ENCODE measurements at places on chromosomes 4 and X.

DNA sequence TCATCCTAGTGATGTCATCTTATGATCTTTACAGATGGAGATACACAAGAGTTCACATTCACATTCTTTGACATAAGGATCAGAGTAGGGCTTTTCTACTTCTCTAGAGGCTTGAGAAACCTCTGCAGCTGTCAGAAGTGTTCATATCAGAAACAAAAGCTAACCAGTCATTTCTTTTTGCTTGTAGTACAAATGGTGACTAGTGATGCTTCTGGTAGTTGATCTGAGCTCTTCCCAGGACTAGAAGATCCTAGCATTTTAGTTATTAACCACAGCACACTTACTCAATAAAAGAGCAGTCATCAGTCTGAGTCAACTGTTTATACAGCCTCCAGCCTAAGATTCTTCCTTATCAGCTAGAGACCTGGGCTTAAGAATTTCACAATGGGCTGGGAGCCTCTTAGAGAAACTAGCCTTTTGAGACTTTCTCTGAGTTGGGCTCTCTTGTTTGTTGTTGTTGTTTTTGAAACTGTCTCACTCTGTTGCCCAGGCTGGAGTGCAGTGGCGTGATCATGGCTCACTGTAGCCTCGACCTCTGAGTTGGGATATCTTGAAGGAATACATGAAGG is 84.1 kb downstream of the TMEM164 start:
- no peak overlapping the region for H3K4me3 ChIP-seq
- H3K27me3 ChIP-seq, result no peaks in the 10 kb centered on the region
- no peak for DNase-seq
- peaks cover 13% of the 10 kb centered on the region for H3K4me1 ChIP-seq
- H3K36me3 ChIP-seq, result peaks cover 8% of the 10 kb centered on the region

DNA sequence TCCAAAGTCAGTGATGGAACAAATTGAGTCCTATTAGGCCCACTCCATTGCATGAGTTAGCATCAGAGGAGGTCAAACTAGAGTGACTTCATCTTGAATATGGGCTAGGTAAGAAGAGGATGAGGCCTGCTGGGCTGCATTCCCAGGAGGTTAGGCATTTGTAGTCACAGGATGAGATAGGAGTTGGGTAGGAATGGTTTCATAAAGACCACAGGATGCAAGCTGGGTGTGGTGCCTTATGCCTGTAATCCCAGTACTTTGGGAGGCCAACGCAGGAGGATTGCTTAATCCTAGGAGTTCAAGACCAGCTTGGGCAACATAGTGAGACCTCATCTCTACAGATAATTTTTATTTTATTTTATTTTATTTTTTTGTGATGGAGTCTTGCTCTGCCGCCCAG is 26.8 kb downstream of the PDGFRA start:
- H3K27me3 ChIP-seq, result no peaks in the 10 kb centered on the region
- peaks cover 4% of the 10 kb centered on the region for H3K4me1 ChIP-seq
- H3K4me3 ChIP-seq, result no peak overlapping the region
- H3K36me3 ChIP-seq, result no peaks in the 10 kb centered on the region

GRCh38 chrX:113558576-113558975 is 717.9 kb upstream of the AMOT start:
- no peaks in the 10 kb centered on the region for H3K36me3 ChIP-seq
- DNase-seq, result no peak
- H3K4me1 ChIP-seq, result peaks cover 11% of the 10 kb centered on the region
- H3K27ac ChIP-seq, result no peak overlapping the region
- no peaks in the 10 kb centered on the region for H3K27me3 ChIP-seq

- no peak overlapping the region for H3K27ac ChIP-seq
- DNase-seq, result no peak
- H3K4me3 ChIP-seq, result no peak overlapping the region
- H3K27me3 ChIP-seq, result no peaks in the 10 kb centered on the region
- H3K4me1 ChIP-seq, result no peaks in the 10 kb centered on the region
- no peaks in the 10 kb centered on the region for H3K36me3 ChIP-seq
Observed at GRCh38 chrX:37716602-37717001, 31.0 kb downstream of the XK start.

DNA sequence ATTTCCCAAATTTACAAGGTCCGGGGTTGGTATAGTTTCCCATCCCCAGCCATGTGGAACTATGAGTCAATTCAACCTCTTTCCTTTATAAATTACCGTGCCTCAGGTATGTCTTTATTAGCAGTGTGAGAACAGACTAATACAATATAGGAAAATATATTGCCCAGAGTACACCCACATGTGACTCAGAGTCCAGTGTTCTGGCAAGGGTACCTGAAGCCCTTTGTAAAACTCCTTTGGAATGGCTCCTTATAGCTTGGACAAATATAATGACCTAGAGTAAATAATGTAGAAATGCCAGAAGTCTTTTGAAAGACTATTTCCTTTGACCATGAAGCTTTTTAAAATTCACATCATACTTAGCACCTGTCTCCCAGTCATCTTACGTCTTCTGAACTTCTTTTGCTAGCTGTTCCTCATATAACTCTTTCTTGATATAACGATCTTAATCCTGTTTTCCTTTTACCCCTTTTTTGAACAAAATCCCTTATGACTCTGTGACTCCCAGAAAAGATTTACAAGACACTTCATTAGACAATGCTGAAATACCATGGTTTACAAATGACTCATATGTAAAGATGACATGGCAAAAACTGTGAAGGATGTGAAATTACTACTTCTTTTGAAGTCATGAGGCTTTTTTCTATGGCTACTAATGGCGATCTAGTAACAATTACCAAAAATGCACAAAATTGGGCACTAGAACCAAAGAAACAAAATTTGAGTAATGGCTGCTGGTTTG is 408.9 kb downstream of the NAP1L3 start:
- H3K36me3 ChIP-seq, result no peaks in the 10 kb centered on the region
- no peak overlapping the region for H3K4me3 ChIP-seq
- DNase-seq, result no peak
- H3K27me3 ChIP-seq, result no peaks in the 10 kb centered on the region
- no peak overlapping the region for H3K27ac ChIP-seq

GRCh38 chrX:96182366-96182765 is 502.3 kb upstream of the DIAPH2 start:
- H3K36me3 ChIP-seq, result no peaks in the 10 kb centered on the region
- H3K27ac ChIP-seq, result no peak overlapping the region
- H3K4me1 ChIP-seq, result peaks cover 5% of the 10 kb centered on the region

- no peak for DNase-seq
- H3K27ac ChIP-seq, result no peak overlapping the region
- H3K4me3 ChIP-seq, result no peak overlapping the region
- H3K36me3 ChIP-seq, result no peaks in the 10 kb centered on the region
- H3K4me1 ChIP-seq, result peaks cover 30% of the 10 kb centered on the region
Observed at GRCh38 chr4:40193578-40193977, 3.3 kb upstream of the RHOH start.

- H3K27ac ChIP-seq, result peak overlapping the region; percentile 74
- DNase-seq, result no peak
- peaks cover 18% of the 10 kb centered on the region for H3K4me1 ChIP-seq
Observed at GRCh38 chr4:52932591-52933470, 70.7 kb downstream of the RASL11B start.

GRCh38 chr4:146428298-146428697 is 93.4 kb downstream of the SLC10A7 start:
- no peak overlapping the region for H3K4me3 ChIP-seq
- H3K27ac ChIP-seq, result no peak overlapping the region
- no peaks in the 10 kb centered on the region for H3K36me3 ChIP-seq

DNA sequence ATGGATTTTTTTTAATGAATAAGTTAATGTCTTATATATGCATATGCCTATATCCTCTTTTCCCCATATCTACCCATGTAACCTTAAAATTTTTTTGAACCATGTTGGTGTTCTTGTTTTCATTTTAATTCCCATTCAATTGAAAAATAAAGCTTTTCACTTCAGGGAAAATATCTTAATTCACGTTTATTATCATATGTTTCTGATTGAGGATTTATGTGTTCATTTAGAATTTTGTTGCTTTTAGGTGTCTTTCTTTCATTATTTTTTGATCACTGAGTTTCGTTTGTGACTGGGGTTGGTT is 29.1 kb downstream of the HADH start:
- H3K4me1 ChIP-seq, result peaks cover 2% of the 10 kb centered on the region
- H3K36me3 ChIP-seq, result peaks cover 46% of the 10 kb centered on the region
- DNase-seq, result no peak

GRCh38 chrX:23759821-23760220 is 16.7 kb upstream of the ACOT9 start:
- no peak overlapping the region for H3K27ac ChIP-seq
- no peaks in the 10 kb centered on the region for H3K27me3 ChIP-seq
- no peak for DNase-seq
- no peak overlapping the region for H3K4me3 ChIP-seq
- H3K4me1 ChIP-seq, result peaks cover 3% of the 10 kb centered on the region
- peaks cover 3% of the 10 kb centered on the region for H3K36me3 ChIP-seq

DNA sequence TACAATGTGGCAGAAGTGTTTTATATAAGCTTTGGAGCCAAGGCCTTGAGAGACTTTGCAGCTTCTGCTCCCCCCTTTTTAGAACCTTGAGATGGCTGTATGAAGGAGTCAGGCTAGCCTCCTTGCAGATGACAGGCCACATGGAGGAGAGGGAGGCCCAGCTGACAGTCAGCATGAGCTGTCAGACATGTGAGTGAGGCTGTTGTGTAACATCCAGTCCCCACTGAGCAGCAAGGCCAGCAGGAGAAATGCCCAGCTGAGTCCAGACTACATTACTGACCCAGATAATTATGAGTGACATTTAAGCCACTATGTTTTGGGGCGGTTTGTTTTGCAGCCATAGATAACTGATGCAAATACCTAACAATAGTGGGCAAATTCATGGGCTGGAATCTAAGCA is 515.3 kb upstream of the ARX start:
- H3K4me1 ChIP-seq, result no peaks in the 10 kb centered on the region
- H3K36me3 ChIP-seq, result no peaks in the 10 kb centered on the region
- H3K27me3 ChIP-seq, result no peaks in the 10 kb centered on the region
- DNase-seq, result no peak
- no peak overlapping the region for H3K4me3 ChIP-seq
- no peak overlapping the region for H3K27ac ChIP-seq

GRCh38 chrX:2594491-2594890 is 93.7 kb upstream of the DHRSX start:
- DNase-seq, result no peak
- H3K27ac ChIP-seq, result no peak overlapping the region
- peaks cover 4% of the 10 kb centered on the region for H3K36me3 ChIP-seq
- no peaks in the 10 kb centered on the region for H3K27me3 ChIP-seq
- H3K4me3 ChIP-seq, result no peak overlapping the region

DNA sequence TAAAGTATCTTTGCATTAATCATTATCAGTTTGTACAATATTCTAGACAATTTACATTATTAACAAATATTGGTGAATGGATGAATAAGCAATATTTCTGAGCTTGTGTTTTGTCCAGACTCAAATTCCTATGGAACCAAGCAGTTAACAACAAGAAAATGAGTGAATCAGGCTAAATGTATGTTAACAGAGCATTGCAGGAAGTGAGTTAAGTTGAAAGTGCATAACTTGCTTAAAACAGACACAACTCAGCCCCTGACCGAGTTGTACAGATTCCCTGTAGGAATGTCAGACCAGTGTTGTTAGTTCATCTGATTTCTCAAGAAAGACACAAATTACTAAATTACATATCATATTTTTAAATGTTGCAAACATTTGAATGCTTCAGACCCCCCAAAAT is 23.7 kb upstream of the CSN1S1 start:
- H3K36me3 ChIP-seq, result peaks cover 1% of the 10 kb centered on the region
- peaks cover 5% of the 10 kb centered on the region for H3K4me1 ChIP-seq
- H3K4me3 ChIP-seq, result no peak overlapping the region
- peaks cover 6% of the 10 kb centered on the region for H3K27me3 ChIP-seq

GRCh38 chr4:71232846-71233245 is 106.0 kb upstream of the SLC4A4 start:
- DNase-seq, result no peak
- H3K36me3 ChIP-seq, result no peaks in the 10 kb centered on the region
- H3K27me3 ChIP-seq, result no peaks in the 10 kb centered on the region

- H3K4me3 ChIP-seq, result no peak overlapping the region
- H3K4me1 ChIP-seq, result no peaks in the 10 kb centered on the region
- H3K27ac ChIP-seq, result no peak overlapping the region
- no peaks in the 10 kb centered on the region for H3K27me3 ChIP-seq
Observed at GRCh38 chr4:23654791-23655190, 235.1 kb downstream of the PPARGC1A start.

DNA sequence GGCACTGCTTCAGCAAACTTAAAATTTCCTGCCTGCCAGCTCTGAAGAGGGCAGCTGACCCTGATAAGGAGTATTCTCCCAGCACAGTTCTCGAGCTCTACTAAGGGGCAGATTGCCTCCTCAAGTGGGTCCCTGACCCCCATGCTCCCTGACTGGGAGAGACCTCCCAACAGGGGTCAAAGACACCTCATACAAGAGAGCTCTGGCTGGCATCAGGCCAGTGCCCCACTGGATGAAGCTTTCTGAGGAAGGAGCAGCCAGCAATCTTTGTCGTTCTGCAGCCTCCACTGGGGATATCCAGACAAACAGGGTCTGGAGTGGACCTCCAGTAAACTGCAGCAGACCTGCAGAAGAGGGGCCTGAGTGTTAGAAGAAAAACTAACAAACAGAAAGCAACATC is 1118.3 kb upstream of the ADGRL3 start:
- no peak overlapping the region for H3K27ac ChIP-seq
- H3K27me3 ChIP-seq, result no peaks in the 10 kb centered on the region
- H3K4me1 ChIP-seq, result no peaks in the 10 kb centered on the region
- peaks cover 4% of the 10 kb centered on the region for H3K36me3 ChIP-seq
- DNase-seq, result no peak

GRCh38 chr4:30770812-30771211 is 50.6 kb downstream of the PCDH7 start:
- peaks cover 37% of the 10 kb centered on the region for H3K4me1 ChIP-seq
- no peaks in the 10 kb centered on the region for H3K27me3 ChIP-seq
- peak overlapping the region; percentile 78 for H3K27ac ChIP-seq
- H3K4me3 ChIP-seq, result no peak overlapping the region
- no peak for DNase-seq

- no peaks in the 10 kb centered on the region for H3K4me1 ChIP-seq
- H3K36me3 ChIP-seq, result no peaks in the 10 kb centered on the region
Observed at GRCh38 chr4:121776610-121777401, 11.8 kb upstream of the SMIM43 start.

GRCh38 chr4:153553819-153554170 is 87.6 kb downstream of the TMEM131L start:
- H3K4me1 ChIP-seq, result peaks cover 22% of the 10 kb centered on the region
- no peak overlapping the region for H3K27ac ChIP-seq
- no peak for DNase-seq

DNA sequence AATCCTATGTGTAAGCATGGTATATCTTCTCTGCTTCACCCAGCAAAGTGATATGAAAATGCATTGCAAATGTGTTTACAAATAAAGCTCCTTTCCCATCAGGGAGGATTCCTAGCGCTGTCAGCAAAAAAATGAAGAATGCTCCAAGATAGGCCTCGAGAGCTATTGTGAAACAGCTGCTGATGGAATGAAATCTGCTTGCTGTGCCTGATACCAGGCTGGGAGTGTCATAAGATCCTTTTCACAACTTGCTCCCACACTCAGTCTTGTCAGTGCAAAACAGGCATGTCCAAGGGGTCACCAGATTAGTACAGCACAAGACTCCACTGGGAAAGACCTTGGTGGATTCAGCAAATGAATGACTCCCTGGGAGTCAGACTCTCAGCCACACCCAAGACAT is 34.1 kb downstream of the HNRNPH2 start:
- H3K27me3 ChIP-seq, result no peaks in the 10 kb centered on the region
- H3K4me1 ChIP-seq, result no peaks in the 10 kb centered on the region
- DNase-seq, result no peak
- no peak overlapping the region for H3K27ac ChIP-seq

Data from mesothelial cell of epicardium (in vitro differentiated cells).